Smooth muscle cell of the umbilical artery (primary cell): ENCODE measurements at places on chromosomes 1 and 21. TPM values are rescaled to one million over a fixed set of nuclear protein-coding genes. Genes with fewer than 3 reads are reported as not detected.

Gene MEF2D
- 5.0 and 12.0 TPM in 2 replicates for total RNA-seq

Gene TTLL10
- total RNA-seq = not detected in 2 replicates

Gene ARHGAP29
- 7.7 and 40.0 TPM in 2 replicates for total RNA-seq

Gene PDZK1
- 0.28 and 0.30 TPM in 2 replicates for total RNA-seq

Gene C1orf87
- not detected in 2 replicates for total RNA-seq

Gene OR14K1
- not detected in 2 replicates for total RNA-seq

Gene C1orf122
- 22.6 and 316 TPM in 2 replicates for total RNA-seq

Gene KIRREL1
- 200 and 213 TPM in 2 replicates for total RNA-seq

Gene SCAMP3
- total RNA-seq = 33.3 and 43.0 TPM in 2 replicates

Gene DNAJC28
- total RNA-seq = 1.7 and 2.4 TPM in 2 replicates

Gene ADCY10
- total RNA-seq = 0.05 and 0.30 TPM in 2 replicates

Gene CR1L
- total RNA-seq = not detected in 2 replicates

Gene OPRD1
- total RNA-seq = not detected in 2 replicates

Gene FDPS
- 195 and 251 TPM in 2 replicates for total RNA-seq

Gene TEX50
- total RNA-seq = not detected in 2 replicates

Gene S100A7
- total RNA-seq = not detected in 2 replicates

Gene SGIP1
- 4.4 and 5.6 TPM in 2 replicates for total RNA-seq

Gene TMEM52
- 0.32 TPM in 1 of 2 replicates, not detected in the other for total RNA-seq

Gene FABP3
- 4.5 and 17.2 TPM in 2 replicates for total RNA-seq

Gene TMEM82
- total RNA-seq = not detected in 2 replicates

Gene IL12RB2
- total RNA-seq = not detected in 2 replicates

Gene MAP1LC3C
- total RNA-seq = under 0.01 and 0.42 TPM in 2 replicates

Gene DUSP23
- total RNA-seq = 10.6 and 16.3 TPM in 2 replicates

Gene NKAIN1
- not detected in 2 replicates for total RNA-seq

Gene WNT9A
- 0.30 and 0.51 TPM in 2 replicates for total RNA-seq

Gene DIRAS3
- 58.2 and 78.9 TPM in 2 replicates for total RNA-seq

Gene FCRL5
- not detected in 2 replicates for total RNA-seq

Gene C1orf226
- 0.59 and 0.83 TPM in 2 replicates for total RNA-seq

Gene LRRC39
- 0.30 and 0.37 TPM in 2 replicates for total RNA-seq

Gene HSD3B2
- total RNA-seq = not detected in 2 replicates

Gene CSMD2
- total RNA-seq = 7.1 and 10.9 TPM in 2 replicates

Gene GPR25
- total RNA-seq = not detected in 2 replicates

Gene ACOT11
- total RNA-seq = 1.5 and 2.4 TPM in 2 replicates

Gene TNFRSF4
- total RNA-seq = under 0.01 and 0.14 TPM in 2 replicates

Gene NPR1
- under 0.01 and 0.05 TPM in 2 replicates for total RNA-seq

Gene TDRD10
- not detected in 2 replicates for total RNA-seq
